ENCODE measurements at places on chromosomes 3 and 15. TPM values are rescaled to one million over a fixed set of nuclear protein-coding genes. Genes with fewer than 3 reads are reported as not detected.

- peak; percentile 69 for DNase-seq
- no peak overlapping the region for H3K27ac ChIP-seq
- H3K36me3 ChIP-seq, result no peaks in the 10 kb centered on the region
- H3K4me3 ChIP-seq, result peak overlapping the region; percentile 44
Observed at GRCh38 chr15:38072348-38073177, 138.1 kb downstream of the TMCO5A start.

- H3K4me1 ChIP-seq, result peaks cover 12% of the 10 kb centered on the region
- no peak overlapping the region for H3K27ac ChIP-seq
- no peak for DNase-seq
- no peaks in the 10 kb centered on the region for H3K27me3 ChIP-seq
- H3K36me3 ChIP-seq, result no peaks in the 10 kb centered on the region
Observed at GRCh38 chr3:30452446-30452845, 154.0 kb upstream of the TGFBR2 start.

The TSEN2 gene
- 34.5 TPM for total RNA-seq

The GLDN gene
- total RNA-seq, result not detected

The TYRO3 gene
- total RNA-seq, result 26.0 TPM
